ENCODE measurements at places on chromosomes 7 and 10.

GRCh38 chr7:43843296-43843695 lies 26.0 kb downstream of the MRPS24 start:
- DNase-seq, result no peak

- DNase-seq, result no peak
These were observed 36.0 kb downstream of the MYOF start for GRCh38 chr10:93445978-93446720.

GRCh38 chr10:32905466-32905865 lies 52.6 kb downstream of the ITGB1 start:
- no peak for DNase-seq

- DNase-seq, result no peak
These were observed 85.0 kb downstream of the MPP7 start for GRCh38 chr10:28217848-28218247.

GRCh38 chr7:132614428-132615318 lies 38.4 kb upstream of the PLXNA4 start:
- peak; percentile 25 for DNase-seq

GRCh38 chr7:23043441-23043840 lies 29.5 kb upstream of the HYCC1 start:
- no peak for DNase-seq

DNA sequence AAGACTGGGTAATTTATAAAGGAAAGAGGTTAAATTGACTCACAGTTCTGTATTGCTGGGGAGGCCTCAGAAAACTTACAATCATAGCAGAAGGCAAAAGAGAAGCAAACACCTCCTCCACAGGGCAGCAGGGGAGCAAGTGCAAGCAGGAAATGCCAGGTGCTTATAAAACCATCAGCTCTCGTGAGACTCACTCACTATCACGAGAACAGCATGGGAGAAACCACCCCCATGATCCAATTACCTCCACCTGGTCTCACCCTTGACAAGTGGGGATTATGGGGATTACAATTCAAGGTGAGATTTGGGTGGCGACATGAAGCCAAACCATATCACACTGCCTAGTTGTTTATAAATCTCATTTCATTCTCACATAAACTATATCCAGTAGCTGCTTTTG lies 28.0 kb upstream of the CPN1 start:
- DNase-seq, result no peak

DNA sequence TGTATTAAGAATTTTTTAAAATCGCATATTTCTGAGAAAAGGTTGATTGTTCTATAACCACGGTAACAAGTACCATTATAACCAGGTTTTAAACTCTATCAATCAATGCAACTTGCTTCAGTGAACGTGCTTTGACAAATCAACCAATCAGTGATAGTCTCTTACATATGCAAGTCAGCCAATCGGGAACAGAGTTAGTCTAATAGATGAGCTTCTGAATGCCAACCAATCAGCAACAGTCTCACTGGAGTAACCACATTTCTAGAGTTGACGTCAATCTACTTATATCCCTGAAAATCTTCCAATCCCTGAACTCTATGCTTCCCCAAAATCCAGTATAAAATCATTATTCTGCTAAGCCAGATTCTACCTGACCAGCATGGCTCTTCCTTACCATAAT lies 44.7 kb upstream of the TRUB1 start:
- no peak for DNase-seq

Data from left renal pelvis (tissue), 4 donors.